Breast epithelium (tissue), 4 donors: ENCODE measurements at places on chromosomes 5 and 9.
A peak's percentile ranks its signal among the peaks of the same experiment; 100 is the strongest.

DNA sequence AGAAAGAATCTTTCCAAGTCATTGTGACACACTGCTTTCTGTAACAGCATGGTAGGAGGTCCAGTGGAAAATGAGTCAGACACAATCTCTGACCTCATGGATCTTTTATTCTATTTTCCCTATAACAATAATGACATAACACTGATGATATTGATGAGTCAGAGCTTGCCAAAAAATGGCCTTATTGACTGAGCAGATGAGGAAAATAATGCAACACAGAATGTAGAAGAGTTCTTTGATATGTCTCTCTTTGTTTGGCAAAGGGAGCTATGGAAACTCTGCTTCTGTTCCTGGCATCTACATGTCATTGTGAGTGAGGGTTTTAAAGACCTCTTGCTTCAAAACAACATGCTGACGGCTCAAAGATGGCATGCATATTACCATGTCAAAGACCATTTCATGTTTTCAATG is 443.1 kb upstream of the ZNF608 start:
- no peaks in the 10 kb centered on the region for H3K36me3 ChIP-seq
- no peak overlapping the region for H3K4me3 ChIP-seq
- no peak for DNase-seq
- H3K4me1 ChIP-seq: no peaks in the 10 kb centered on the region
- H3K27me3 ChIP-seq: no peaks in the 10 kb centered on the region

DNA sequence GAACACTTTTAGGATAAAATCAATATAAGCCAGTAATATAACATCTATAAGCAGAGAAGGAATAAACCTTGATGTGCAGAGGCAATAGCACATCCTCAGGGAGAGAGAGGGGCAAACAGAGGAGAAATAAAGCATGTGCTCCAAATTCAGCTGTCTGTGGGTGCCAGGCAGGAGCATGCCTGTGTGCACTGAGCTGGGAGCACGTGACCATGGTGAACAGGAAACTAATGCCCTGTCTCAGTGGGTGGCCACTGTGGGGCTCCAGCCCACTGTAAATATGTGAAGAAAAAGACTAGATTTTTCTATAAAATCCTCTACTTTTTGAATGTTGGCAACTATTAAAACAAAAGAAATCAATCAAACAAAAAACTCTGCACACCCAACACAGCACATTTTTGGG is 55.3 kb downstream of the FYB1 start:
- H3K4me3 ChIP-seq: no peak overlapping the region
- H3K4me1 ChIP-seq: no peaks in the 10 kb centered on the region
- no peak for DNase-seq
- H3K36me3 ChIP-seq: no peaks in the 10 kb centered on the region

DNA sequence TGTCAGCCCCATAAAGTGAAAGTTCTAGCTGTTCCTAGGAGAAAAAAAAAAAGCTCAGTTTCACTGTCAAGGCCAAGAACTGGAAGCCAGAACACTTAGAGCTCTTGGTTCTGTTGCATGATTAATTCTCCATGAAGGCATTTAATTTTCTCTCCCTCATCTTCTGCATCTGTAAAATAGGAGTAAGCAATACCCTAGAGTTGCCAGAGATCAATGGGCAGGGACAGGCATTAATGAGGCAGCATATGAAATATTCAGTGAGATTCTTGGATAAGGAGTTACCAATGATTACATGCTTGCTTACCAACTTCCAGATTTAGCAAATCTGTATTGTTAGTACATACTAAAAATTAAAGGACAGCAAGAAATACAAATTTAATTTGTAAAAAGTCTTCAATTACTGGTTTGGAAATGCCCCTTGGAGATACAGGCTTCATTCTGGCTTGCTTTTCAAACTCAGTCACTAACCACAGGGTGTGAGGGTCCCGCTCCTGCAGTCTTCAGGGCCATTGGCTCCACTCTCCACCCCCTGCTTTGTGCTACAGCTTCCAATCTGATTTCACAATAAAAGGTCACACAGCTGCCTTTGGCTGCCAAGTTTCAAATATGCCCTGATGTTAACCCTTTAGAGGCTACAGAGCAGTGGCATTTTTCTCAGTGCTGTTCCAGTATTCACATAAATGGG is 624.6 kb downstream of the BNC2 start:
- no peak overlapping the region for H3K4me3 ChIP-seq
- no peak for DNase-seq
- no peaks in the 10 kb centered on the region for H3K4me1 ChIP-seq
- no peak overlapping the region for H3K27ac ChIP-seq

GRCh38 chr5:175658299-175659145 is 651 bp downstream of the HRH2 start:
- peak overlapping the region; percentile 52 for H3K27ac ChIP-seq
- peak overlapping the region; percentile 54 for H3K4me3 ChIP-seq
- peaks cover 29% of the 10 kb centered on the region for H3K27me3 ChIP-seq
- DNase-seq: no peak
- no peaks in the 10 kb centered on the region for H3K4me1 ChIP-seq

GRCh38 chr5:168304349-168304748 is 12.9 kb downstream of the WWC1 start:
- H3K27ac ChIP-seq: no peak overlapping the region
- no peaks in the 10 kb centered on the region for H3K36me3 ChIP-seq
- H3K4me1 ChIP-seq: no peaks in the 10 kb centered on the region
- H3K27me3 ChIP-seq: no peaks in the 10 kb centered on the region

DNA sequence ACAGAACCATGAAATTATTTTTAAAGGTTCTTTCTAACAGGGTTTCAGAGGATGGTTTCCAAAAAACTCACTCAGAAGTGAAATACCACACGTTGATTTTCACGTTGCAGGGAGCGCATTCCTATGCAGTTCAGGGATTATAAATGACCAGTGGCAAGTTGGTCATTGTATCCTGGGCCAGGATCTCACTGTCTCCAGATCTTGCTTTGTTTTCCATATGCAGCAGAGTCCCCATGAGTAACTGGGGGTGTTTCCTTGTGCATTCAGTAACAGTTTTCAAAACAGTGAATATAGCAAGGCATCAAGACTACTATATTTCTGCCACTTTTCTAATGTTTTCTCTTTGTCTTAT is 1064.9 kb upstream of the DMAC1 start:
- H3K4me3 ChIP-seq: no peak overlapping the region
- H3K27ac ChIP-seq: no peak overlapping the region
- DNase-seq: no peak
- no peaks in the 10 kb centered on the region for H3K36me3 ChIP-seq

DNA sequence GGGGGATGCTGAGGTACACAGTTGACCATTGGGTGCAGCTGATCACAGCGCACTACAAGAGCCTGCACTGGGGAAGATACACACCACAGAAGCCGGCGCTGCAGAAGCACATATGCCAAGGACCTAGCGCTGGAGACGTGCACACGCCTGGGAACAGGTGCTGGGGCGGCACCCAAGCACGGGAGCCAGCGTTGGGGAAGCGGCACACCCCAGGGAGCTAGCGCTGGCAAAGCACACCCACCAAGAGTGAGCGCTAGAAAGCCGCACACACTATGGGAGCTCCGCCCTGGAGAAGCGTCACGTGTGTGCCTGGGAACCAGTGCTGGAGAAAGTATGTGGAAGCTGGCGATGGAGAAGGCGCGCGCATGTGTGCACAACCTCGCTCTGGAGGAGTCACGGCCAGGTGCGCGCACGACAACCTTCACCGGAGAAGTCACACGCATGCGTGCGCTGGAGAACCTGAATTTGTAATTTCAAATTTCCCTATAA is 4.5 kb downstream of the FANCC start:
- no peaks in the 10 kb centered on the region for H3K27me3 ChIP-seq
- H3K4me1 ChIP-seq: no peaks in the 10 kb centered on the region
- H3K27ac ChIP-seq: no peak overlapping the region

DNA sequence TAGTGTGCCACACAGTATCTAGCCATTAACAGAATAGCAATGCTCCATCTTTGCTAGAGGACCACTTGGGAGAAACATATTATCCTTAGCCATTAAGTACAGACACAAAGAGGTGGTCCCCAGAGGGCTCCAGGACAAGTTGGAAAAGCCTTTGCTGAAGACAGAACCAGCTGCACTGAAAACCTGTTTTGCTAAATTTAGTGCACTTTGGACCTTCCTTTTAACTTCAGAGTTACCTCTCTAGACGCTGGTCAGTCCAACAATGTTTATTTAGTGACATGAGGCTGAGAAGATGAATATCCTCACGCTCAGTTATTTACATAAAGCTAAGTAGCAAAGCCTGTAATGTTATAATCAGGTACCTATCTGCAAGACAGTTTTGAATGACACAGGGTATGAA is 265.0 kb upstream of the ZNF608 start:
- H3K4me3 ChIP-seq: no peak overlapping the region
- H3K36me3 ChIP-seq: no peaks in the 10 kb centered on the region
- no peak for DNase-seq
- H3K27ac ChIP-seq: no peak overlapping the region
- H3K27me3 ChIP-seq: no peaks in the 10 kb centered on the region

- H3K27me3 ChIP-seq: no peaks in the 10 kb centered on the region
- no peak overlapping the region for H3K27ac ChIP-seq
- H3K4me1 ChIP-seq: no peaks in the 10 kb centered on the region
- no peaks in the 10 kb centered on the region for H3K36me3 ChIP-seq
- H3K4me3 ChIP-seq: no peak overlapping the region
Observed at GRCh38 chr5:56598941-56599340, 216.4 kb upstream of the MAP3K1 start.

DNA sequence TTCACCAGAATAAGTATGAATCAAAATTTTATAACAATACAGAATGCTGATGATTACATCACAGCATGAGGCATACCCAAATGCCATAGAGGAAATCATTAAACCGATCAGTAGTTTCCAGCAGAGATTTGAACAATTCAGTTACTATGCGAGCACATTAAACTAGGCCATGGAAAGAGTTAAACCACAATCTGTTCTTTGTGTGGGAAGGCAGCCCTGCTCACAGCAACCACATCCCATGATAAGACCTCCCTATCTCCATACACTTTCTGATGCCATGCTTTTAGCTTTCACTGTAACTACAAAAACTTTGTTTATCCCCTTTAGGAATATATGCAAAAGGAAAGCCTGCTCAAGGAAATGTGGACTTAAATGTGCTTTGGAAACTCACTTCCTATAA is 4.5 kb downstream of the NFIB start:
- no peak for DNase-seq
- H3K36me3 ChIP-seq: no peaks in the 10 kb centered on the region
- H3K27me3 ChIP-seq: no peaks in the 10 kb centered on the region
- peak overlapping the region; percentile 96 for H3K27ac ChIP-seq

DNA sequence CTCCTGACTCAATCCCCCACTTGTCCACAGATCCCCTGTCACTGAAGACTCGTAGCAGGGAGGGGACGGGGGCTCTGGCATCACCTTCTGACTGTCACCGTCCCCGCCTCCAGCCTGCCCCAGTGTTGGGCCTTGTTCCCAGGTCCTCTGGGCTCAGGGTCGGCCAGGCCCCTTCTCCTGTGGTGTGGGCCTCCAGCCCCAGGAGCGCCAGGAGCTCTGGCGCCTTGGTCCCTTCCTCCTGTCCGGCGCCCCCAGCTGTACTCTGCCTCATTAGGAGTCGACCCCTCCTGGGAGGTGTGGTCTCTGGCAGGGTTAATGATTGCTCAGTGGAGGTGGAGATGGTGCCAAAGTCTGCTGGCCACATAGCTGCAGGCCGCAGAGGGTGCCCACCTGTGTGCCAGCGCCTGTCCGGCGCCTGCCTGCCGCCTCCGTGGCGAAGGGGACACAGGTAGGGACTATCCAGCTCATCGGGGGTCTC is at the start of gene CDHR2:
CDHR2 (plus strand) TSS at position 376 of the 478 bp plus-strand sequence. CDS start 16,011 bp downstream, outside the sequence.
- H3K4me3 ChIP-seq: no peak within 1 kb of the TSS
- H3K27ac ChIP-seq: no peak within 1 kb of the TSS
- no peak for DNase-seq
- H3K4me1 ChIP-seq: no peaks in the 10 kb centered on the region

DNA sequence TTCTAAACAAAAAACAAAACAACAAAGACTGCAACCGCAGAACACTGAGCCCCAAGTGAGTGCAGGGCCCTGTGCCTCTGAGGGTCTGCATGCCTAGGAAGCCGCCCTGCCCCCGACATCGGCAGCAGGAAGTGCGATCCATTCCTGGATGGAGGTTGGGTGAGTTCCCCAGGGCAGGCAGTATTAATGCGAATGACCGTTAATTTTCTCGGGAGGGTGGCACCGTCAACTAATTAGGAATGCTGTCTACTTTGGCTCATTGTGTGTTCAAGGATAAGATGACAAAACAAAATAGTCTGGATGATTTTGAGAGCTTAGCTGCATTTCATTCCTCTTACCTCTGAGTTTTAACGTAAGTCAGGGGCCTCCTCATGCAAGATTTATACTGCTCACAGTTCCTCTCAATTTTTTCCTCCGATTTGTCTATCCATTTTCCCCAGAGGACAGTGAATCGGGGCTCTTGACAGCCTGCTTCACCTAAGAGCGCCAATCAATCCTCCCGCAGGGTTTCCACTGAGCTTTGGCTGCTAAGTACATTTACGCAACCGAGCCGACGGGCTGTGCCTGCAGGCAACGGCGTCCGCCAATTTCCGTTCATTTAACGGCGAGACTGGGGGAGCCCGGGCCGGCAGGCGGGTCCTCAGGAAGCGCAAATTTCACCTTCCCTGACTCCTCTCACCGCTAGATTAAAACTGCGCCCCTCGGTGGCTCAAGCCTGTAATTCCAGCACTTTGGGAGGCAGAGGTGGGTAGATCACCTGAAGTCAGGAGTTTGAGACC is 2.9 kb upstream of the NXNL2 start:
- no peak overlapping the region for H3K4me3 ChIP-seq
- peaks cover 7% of the 10 kb centered on the region for H3K4me1 ChIP-seq
- H3K27ac ChIP-seq: peak overlapping the region; percentile 92
- no peaks in the 10 kb centered on the region for H3K36me3 ChIP-seq
- DNase-seq: no peak
- no peaks in the 10 kb centered on the region for H3K27me3 ChIP-seq

DNA sequence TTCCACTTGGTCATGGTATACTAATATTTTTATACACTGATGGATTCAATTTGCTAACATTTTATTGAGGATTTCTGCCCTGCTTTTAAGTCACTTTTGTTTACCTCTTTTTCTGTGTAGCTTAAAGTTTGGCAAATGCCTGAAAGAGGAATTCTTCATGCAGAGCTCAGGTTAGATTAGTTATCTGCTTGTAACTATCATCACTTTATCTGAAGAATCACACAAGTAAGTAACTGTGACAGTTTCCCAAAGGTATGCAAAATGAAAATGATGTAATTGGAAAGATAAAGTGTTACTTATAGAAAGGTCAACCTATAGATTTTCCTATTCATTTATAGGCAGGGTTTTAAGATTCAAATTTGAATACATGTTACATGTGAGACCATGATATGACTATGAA is 188.8 kb upstream of the ACTBL2 start:
- H3K4me3 ChIP-seq: no peak overlapping the region
- DNase-seq: no peak
- H3K27me3 ChIP-seq: no peaks in the 10 kb centered on the region
- no peaks in the 10 kb centered on the region for H3K36me3 ChIP-seq
- no peaks in the 10 kb centered on the region for H3K4me1 ChIP-seq

GRCh38 chr9:34097865-34098264 is 28.6 kb downstream of the DCAF12 start:
- H3K27me3 ChIP-seq: no peaks in the 10 kb centered on the region
- H3K4me1 ChIP-seq: no peaks in the 10 kb centered on the region
- no peak for DNase-seq
- H3K36me3 ChIP-seq: peaks cover 15% of the 10 kb centered on the region
- H3K27ac ChIP-seq: no peak overlapping the region
- H3K4me3 ChIP-seq: no peak overlapping the region

GRCh38 chr5:151592855-151593408 is 1.8 kb upstream of the FAT2 start:
- H3K27ac ChIP-seq: peak overlapping the region; percentile 21
- no peak overlapping the region for H3K4me3 ChIP-seq
- H3K27me3 ChIP-seq: no peaks in the 10 kb centered on the region
- H3K36me3 ChIP-seq: no peaks in the 10 kb centered on the region

GRCh38 chr9:78923966-78924659 is 627.2 kb downstream of the PSAT1 start:
- H3K27ac ChIP-seq: no peak overlapping the region
- H3K36me3 ChIP-seq: no peaks in the 10 kb centered on the region
- H3K4me1 ChIP-seq: no peaks in the 10 kb centered on the region
- no peak for DNase-seq
